ENCODE measurements at places on chromosomes 2 and 18.

DNA sequence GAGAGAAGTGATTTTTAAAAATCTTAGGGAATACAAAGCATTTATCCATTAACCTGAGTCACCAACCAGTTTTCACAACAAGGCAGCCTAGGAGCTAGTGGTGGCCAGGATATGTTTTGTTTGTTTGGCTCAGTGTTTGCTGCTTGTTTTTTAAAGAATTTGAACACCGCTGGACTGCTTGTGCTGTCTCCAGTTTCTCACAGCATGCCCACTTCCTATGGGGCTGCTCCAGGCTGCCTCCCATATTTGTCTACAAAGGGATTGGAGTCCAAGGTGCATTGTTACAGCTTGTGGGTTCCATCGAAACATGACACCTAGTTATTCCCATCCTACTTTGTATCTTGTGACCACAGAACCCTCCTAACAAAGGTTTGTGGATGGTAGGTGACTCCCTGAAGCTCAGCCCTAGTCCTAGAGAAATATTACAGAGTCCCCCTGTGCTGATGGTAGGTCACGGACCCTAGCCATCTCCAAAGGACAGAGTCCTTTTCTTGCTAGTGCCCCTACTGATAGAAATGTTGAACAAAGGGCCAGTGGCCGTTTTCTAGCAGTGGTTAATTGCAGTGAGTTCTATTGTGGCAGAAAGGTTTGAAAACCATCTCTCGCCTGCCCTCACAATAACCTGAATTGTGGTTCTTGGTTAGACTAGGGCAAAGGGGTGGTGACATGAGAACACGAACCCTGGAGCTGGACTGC, 23.2 kb downstream of the GPR39 start:
- no peak for DNase-seq

GRCh38 chr18:36564841-36565240, 264.0 kb downstream of the TPGS2 start:
- DNase-seq, result no peak

DNA sequence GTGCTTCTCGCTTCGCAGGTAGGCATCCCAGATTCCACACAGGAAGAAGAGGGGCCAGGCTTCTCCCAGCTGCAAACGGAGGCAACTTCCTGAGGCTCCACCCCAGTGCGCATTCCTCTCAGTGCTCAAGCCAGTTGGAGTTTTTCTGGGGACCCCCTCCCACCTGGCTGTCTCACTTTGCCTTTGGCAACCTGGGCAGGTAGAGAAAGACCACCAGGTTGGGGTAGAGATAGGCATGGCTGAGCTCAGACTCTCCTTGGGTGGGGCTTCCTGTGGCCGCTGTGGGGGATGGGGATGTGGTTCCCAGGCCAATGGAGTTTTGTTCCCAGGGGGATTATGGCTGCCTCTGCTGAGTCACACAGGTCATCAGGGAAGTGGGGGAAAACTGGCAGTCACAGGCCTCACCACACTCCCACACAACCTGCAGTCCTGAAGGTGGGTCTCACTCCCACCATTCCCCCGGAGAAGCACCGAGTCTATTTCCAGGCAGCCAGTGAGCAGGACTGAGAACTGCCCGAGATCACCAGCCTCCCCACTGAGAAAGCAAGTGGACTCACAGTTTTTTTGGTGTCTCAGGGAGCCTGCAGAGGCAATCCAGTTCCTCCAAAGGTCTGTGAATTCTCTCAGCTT, 38.1 kb downstream of the SLC39A10 start:
- no peak for DNase-seq

DNA sequence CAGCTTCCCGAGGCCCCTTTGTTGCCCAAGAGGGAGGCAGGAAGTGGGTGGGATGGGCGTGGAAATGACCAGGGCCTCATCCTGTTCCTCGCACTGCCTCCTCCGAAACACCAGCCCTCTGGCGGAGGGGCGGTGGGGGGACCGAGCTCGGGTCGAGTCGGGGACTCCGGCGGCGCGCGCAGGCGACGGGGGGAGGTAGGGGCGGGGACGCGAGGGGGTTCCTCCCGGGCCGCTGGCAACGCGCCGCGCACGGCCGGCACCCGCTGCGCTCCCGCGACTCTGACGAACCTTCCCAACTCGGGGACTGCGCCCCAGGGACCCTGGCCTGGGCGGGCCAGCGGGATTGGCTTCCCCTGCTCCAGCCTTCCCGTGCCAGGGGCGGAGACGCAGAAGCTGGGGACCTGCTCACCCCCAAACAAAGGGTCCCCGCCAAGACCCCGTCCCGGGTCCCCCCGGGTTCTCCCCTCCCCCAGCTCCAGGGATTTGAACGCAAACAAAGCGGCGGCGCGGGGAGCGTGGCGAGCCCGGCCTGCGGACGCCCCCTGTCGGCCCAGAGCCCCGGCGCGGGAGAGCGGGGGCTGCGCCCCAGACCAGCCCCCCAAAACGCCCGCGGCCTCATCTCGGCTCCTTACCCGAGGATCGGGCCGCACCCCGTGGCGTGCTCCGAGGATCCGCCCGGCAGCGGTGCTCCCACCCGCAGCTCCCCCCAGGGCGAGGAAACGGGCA, 1.2 kb downstream of the SEMA4C start:
- peak; percentile 94 for DNase-seq

DNA sequence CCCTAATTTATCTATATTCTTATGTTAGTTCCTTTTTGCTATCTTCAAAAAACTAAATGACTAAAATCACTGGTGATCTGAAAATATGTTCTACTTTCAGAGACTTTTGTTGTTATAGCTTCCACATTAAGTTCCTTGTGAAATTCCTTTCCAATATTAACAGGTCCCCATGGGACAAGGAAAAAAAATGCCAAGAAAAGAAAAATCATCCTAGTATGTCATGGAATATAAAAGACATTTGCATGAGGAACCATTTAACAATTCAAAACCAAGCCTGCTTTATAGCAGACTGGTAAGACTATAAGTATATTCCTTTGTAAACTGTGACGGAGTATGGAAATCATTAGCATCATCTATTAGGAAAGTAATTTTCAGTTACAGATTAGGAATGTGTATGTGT, 48.1 kb downstream of the COBLL1 start:
- no peak for DNase-seq

DNA sequence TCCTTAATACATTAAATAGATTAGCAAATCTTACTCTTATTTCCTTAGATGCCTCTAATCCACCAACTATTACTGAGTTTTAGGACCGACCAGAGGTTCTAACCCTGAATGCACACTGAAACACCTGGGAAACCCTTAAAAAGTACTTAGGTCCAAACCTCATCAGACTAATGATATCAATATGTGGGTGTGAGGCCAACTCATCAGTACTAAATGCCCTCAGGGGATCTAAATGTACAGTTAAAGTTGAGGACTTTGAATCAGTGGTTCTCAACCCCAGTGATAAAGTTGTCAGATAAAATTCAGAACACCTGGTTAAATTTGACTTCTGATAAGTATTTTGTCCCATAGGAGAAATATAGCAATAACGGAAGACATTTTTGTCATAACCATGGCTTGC, 20.9 kb downstream of the MMADHC start:
- no peak for DNase-seq

- no peak for DNase-seq
Measured at GRCh38 chr2:21676041-21676440, 552.3 kb downstream of the TDRD15 start.

DNA sequence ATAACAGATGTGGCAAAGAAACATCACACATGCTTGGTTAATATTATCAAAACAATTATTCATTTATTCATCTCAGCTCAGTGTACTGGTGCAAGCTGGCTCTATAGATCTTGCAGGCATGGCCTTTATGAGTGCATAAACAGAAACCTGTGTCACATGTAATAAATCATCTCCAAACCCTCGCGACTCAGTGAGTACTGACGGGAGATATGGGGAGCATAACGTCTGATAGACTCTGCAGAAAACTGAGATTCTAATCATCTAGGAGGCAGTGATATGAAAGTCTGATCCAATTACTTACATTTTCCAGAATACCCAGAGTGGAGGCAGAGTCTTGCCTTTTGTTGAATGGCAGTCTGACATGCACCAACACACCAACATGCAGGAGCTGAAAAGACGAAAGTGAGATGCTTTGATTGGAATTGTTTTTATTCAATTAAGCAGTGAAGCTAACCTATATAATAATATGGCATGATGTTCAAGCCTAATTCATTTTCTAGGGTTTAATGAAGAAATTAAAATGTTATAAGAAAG, 416.8 kb downstream of the RNF144A start:
- DNase-seq, result no peak

GRCh38 chr2:169778446-169778845, 20.2 kb upstream of the SSB start:
- no peak for DNase-seq

DNA sequence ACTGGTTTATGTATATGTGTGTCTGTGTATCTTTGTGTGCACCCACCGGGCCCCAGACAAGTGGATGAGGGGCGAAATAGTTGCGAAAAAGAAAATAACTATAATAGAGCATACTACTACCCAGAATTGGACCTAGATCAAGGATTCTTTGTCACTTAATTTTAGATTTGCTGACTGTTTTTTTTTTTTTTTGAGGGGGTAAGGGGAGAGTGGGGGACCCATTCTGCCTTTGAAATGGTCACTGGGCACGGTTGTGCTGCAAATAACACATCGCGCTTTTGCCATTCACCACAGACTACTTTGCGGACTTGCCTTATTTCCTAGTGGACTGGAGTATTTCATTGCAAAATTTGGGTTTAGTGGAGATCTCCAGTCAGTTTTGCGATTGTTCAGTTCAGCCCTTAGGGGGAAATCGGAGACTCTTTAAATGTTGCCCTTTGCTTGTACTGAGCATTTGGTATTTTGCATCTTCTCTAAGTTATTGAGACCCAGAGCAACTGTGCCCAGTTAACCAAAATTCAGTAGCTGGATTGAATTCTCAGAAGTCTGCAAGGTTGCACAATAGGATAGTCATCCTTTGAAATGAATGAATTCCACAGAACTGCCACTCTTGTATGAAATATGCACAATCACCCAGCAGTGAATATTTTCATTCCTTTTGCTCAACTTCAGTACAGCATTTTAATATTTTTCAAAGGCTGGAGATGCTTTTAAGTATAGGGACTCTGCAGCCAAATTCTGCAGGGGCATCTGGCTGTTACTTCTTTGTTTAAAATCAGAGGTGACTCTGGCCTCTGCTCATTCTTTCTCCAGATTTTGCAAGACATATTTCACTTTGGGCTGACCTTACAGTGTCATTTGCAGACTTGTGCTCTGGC, 2.9 kb downstream of the TRIB2 start:
- no peak for DNase-seq

DNA sequence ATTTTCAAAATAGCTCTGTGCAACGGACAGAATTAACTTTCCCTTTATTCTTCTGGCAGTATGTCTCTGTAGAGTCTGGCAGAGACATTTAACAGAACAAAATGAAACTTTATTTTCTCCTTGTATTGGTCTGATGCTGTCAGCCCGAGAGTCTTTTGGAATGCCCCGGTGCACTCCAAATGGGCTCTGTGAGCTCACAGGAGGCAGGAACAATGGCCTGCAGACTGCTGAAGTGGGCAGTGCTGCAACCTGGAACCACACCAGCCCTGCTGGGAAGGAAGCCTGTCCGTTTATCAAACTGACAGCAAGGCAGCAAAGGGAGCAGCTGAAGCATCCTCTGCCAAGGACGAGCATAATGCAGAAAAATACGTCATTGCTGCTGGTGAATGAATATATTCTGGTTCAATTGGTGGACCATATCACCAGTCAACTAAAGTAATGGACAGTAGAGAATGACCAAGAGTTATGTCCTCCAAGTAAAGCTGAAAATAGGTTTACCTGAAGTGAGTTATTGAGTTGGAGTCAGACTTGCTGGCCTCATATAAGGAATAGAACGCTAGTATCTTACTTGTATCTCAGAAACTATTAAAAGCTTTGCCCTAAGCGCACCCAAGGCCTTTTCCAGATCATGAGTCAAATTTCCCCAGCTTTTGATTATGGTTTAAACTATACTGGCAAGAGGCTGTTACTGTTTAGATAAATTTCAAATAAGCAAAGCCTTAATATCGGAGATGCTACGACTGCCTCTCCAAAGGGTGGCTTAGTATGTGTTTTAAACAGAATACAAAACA, 207.6 kb upstream of the TANK start:
- peak; percentile 66 for DNase-seq

GRCh38 chr2:43127208-43127940, 99.0 kb downstream of the ZFP36L2 start:
- peak; percentile 69 for DNase-seq

GRCh38 chr2:239769554-239770245, 255.4 kb downstream of the NDUFA10 start:
- no peak for DNase-seq

GRCh38 chr2:145038041-145038525, 518.2 kb upstream of the ZEB2 start:
- no peak for DNase-seq

GRCh38 chr2:16625201-16625729, 40.4 kb downstream of the CYRIA start:
- peak; percentile 73 for DNase-seq

DNA sequence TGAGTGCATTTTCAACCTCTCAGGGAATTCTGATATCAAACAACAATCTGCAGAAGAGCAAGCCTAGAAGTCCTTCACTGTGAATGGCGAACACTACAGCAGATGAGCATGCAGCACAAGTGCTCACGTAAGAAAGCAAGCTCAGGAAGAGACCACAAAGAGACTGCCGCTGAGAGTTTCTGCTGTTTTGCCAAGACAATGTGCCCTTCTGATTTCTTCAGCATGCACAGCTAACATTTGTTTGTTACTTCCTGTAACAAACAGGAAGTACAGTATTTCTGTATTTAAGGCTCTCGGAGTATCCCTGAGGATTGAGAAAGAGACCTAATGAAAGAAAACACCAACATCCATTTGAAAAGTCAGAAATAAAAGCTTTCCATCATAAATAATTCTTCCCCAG, 45.9 kb downstream of the MBOAT2 start:
- no peak for DNase-seq

DNA sequence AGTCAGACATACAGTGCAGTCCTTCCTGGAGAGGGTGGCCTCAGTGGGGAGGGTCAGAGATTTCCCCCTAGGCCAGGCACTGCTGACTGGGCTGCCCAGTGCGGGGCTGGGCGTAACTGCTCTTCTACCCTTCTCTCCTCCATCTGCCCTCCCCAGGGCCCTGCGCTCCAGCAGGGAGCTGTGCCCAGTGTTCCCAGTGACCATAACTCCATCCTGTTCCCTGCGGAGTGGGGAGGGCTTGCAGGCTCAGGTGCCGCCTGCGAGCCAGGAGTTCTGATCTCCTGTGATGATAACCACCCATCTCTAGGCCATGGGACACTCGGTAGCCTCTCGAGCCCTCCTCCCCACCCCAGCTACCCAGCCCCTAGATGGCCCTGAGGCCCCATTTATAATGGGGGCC, 107.6 kb downstream of the SMAD7 start:
- peak; percentile 67 for DNase-seq

- no peak for DNase-seq
Measured at GRCh38 chr2:206075113-206075512, 10.9 kb downstream of the INO80D start.

GRCh38 chr2:148592791-148593190, 51.8 kb upstream of the EPC2 start:
- DNase-seq, result no peak

- no peak for DNase-seq
Measured at GRCh38 chr2:37318401-37318800, 6.2 kb downstream of the PRKD3 start.

DNA sequence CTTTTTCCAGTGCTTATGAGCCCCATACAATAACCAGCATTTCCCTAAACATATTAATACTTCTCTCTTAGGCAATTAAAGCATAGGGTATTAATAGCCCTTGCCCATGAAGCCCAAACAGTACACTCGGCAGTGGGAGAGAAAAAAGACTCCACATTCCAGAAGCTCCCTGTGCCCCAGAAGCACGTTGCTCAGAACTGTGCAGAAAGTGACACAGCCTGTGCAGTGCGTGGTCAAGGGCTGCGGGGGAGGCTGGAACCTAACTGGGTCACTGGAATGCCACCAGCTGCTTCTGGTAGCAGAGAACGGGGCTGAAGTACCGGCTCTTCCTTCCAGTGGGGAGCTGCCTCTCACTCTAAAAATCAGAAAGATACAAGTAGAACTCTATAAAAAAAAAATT, 32.7 kb downstream of the EIPR1 start:
- DNase-seq, result no peak
